ENCODE measurements at places on chromosomes 2 and 18.

- no peak for DNase-seq
Observed at GRCh38 chr2:235541016-235541415, 47.2 kb downstream of the AGAP1 start.

- peak; percentile 83 for DNase-seq
Observed at GRCh38 chr2:24827321-24828237, 34.4 kb downstream of the CENPO start.

GRCh38 chr18:24138789-24139616, at the start of gene CABYR:
CABYR (plus strand) TSS chr18:24139062; CDS start chr18:24143115, 4,053 bp downstream.
- peak; percentile 52 for DNase-seq

GRCh38 chr2:204492417-204492816, 52.9 kb upstream of the PARD3B start:
- no peak for DNase-seq

DNA sequence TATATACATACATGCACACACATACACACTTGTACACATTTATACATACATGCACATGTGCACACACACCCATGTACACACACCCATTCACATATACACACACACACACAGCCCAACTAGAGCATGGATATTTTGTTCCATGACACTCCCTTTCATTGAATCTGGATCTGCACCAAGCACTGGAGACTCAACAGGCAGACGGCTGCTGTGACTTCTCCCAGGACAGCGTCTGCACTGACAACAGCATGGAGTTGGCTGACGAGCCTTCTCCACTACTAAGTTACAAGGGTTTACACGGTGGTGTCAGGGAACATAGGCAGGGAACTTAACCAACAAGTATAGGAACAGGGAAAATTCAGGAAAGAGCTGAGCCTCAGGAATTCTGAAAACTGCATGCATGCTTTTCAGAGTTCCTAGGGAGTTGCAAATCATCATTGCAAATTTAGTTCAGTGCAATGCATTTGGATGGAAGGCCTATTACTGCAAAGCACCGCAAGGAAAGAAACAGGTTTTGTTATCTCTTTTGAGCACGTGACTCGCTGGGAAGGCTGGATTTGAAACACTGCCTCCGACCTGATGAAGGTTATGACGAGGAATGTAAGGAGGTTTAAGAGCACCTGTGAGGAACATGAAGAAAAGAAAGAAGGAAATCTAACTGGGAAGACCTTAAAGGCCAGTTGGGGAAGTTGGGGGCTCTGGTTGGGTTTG, 35.9 kb downstream of the TMEM18 start:
- no peak for DNase-seq

- DNase-seq, result no peak
Observed at GRCh38 chr2:127953128-127953718, 67.5 kb upstream of the AMMECR1L start.

DNA sequence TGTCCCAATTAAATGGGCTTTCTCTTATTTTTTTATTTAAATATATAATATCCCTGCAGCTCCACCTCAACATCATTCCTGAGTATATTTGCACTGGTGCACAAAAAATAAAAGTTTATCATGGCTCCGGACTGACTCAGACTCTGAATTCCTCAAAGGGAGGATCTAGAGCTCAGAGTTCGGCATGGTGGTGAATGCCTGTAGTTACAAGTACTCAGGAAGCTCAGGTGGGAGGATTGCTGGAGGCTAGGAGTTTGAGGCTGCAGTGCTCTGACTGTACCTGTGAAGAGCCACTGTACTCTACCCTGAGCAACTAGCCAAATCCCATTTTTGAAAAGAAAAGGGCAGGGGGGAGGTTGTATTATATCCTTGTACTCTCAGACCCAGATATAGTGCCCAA, 52.8 kb upstream of the NRXN1 start:
- no peak for DNase-seq

GRCh38 chr18:22020867-22021370, 148.5 kb upstream of the GATA6 start:
- no peak for DNase-seq

DNA sequence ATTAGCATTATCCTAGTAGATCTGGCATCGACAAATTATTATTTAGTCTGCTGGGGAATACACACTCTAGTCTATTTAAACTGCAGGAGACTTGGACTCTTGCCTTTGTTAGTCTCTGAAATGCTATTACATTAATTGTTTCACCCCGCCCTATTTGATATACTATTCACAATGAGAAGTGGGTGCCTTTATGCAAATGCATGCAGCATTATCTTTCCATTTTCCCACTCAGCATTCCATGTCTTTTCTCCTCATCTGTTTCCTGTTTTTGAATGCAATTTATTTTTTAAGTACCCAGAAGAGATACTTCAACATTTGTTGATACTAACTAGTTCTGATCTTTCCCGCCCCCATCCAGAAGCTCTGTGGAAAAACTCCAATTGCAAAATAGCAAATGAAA, 395.3 kb upstream of the NXPH2 start:
- DNase-seq, result no peak

DNA sequence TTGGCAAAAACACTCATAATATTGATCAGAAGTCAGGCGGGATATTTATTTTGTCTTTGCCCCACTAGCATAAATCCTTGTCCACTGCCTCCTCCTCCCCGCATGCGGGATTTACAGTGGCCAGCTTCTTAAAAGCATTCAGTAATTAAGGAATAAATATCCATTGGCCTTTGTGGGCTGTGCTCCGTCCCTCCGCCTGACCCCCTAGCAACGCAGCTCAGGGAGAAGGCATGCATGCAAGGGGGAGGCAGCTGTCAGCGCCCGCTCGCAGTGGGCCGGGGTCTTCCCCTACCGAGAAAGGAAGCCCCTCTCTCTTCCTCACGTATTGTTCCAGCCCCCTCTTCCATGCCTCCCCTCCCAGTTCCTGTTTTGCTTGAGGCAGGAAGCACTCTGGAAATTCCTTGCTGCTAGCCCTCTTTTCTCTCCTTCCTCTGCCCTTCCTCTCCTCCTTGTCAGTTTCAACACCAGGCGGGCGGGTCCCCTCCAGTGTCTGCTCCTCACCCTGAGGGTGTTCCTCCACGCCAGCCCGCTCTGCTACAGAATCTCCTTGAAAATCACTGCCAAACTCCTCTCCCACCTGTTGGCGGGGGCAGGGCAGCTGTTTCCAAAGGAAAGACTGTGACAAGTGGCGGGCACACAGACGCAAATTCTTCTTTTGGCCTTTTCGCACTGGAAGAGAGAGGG, 60.1 kb downstream of the GBX2 start:
- DNase-seq, result no peak

GRCh38 chr2:30203156-30203555, 28.2 kb upstream of the LBH start:
- DNase-seq, result no peak

- DNase-seq, result peak; percentile 61
Observed at GRCh38 chr2:232574674-232575403, 24.4 kb downstream of the EIF4E2 start.

DNA sequence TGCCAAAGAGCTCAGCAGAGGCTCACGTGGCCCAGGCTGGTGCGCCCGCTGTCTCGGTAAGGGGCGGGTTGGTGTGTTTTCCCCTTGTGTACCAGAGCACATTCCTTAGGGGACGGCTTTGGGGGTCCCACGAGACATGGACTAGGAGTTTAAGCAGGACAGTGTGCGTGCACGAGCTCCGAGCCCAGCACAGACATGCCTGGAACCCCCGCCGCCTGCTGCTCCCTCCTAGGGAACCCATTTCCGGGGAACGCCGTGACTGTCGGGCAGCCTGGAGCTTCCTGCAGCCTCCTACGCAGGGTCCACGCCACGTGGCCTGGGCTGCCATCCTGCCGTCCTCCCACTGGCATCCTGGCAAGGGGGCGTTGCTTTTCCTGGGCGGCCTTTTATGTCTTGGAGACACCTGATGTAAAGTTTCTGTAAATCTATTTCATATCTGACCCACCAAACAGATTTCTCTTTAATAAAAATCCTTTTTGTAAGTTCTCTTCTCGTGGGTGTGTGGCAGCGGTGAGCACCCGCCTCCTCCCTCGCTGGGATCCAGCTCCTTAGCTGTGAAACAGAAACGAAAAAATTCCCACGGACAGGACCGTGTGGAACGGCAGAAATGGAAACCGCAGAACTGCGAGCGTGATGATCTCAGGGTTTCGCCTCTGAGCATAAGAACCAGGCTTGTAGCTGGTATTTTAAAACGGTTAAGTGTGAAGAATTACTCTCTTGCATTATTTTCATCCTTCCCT, 43.5 kb upstream of the KCNG2 start:
- DNase-seq, result no peak

DNA sequence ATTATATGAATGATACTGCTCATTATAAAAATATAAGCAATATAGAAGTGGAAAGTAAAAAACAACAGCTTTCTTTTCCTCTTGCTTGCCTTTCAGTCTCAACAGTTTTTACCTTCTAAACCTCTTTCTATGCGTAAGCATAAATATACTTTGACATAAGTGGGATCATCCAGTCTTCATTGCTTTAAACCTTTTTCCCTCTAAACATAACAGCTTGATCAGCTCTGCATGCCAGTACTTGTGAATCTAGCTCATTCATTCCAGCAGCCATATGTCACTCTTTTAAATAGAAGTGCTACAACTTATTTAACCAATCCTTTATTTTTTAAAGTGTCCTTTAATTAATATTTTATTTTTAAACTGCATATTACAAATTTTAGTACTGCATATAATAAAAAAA, 88.1 kb downstream of the TTC27 start:
- no peak for DNase-seq
